Thymus (tissue), 14 donors: ENCODE measurements at places on chromosomes 1 and 21.
A peak's percentile ranks its signal among the peaks of the same experiment; 100 is the strongest.

DNA sequence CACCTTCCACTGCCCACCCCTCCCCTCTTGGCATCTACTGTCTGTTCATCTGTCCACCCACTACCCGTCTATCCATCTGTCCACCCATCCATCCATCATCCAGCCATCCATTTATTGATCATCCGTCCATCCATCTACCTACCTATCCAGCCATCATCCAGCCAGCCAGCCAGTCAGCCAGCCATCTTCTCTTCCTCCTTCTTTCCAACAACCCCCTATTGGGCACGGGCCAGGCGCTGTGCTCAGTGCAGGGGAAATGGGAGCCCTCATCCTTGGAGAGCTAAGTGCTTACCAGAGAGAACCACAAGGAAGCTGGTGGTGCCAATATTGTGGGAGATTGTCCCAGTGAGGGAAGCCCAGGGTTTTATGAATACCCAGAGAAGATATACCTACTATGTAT, 51.7 kb upstream of the TMEM51 start:
- DNase-seq, result no peak

GRCh38 chr21:27643326-27643725, 676.4 kb upstream of the ADAMTS5 start:
- no peak for DNase-seq

DNA sequence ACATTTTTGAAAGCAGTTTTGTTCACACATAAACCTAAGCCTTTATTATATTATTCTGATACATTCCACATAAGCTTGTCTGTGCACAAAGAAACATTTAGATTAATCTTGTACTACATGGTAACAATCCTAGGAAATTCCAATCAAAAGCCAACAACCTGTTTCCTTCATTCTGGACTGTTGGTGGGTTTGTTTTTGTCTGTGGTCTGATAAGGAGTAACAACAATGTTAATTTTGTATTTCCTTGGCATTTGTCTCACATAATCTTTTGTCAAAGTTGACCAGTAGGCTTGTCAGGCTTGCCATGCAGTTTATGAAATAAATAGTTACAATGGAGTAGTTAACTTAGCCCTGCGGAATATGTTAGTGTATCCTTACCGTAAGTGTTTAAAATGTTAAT, 183.3 kb downstream of the DHRS3 start:
- DNase-seq, result no peak

GRCh38 chr1:109425391-109426280, 612 bp downstream of the PSMA5 start:
- peak; percentile 66 for DNase-seq
